Skin of body (tissue), 3 donors: ENCODE measurements at places on chromosomes 16 and 17. TPM values are rescaled to one million over a fixed set of nuclear protein-coding genes. Genes with fewer than 3 reads are reported as not detected.

Gene KRTAP9-1
- not detected for total RNA-seq

Gene METTL23
- total RNA-seq = 18.1 TPM

Gene GH1
- total RNA-seq = not detected

Gene SEZ6
- 0.30 TPM for total RNA-seq
